ENCODE measurements at places on chromosomes 12 and 14. TPM values are rescaled to one million over a fixed set of nuclear protein-coding genes. Genes with fewer than 3 reads are reported as not detected.

The CLEC6A gene
- polyA plus RNA-seq: not detected

The PAX9 gene
- polyA plus RNA-seq: 0.49 TPM

The TPPP2 gene
- 2.0 TPM for polyA plus RNA-seq

The COX8C gene
- 0.35 TPM for polyA plus RNA-seq

The CCDC197 gene
- polyA plus RNA-seq: 0.04 TPM

The THAP2 gene
- 5.2 TPM for polyA plus RNA-seq

The TEX52 gene
- polyA plus RNA-seq: not detected

The ESR2 gene
- 0.21 TPM for polyA plus RNA-seq

The BEGAIN gene
- not detected for polyA plus RNA-seq

The TAS2R7 gene
- not detected for polyA plus RNA-seq

The CRIP1 gene
- 17.5 TPM for polyA plus RNA-seq

The LMNTD1 gene
- not detected for polyA plus RNA-seq

The GYS2 gene
- polyA plus RNA-seq: not detected

The RNF34 gene
- 43.3 TPM for polyA plus RNA-seq

The TTC9 gene
- polyA plus RNA-seq: 5.4 TPM

The INHBE gene
- 0.18 TPM for polyA plus RNA-seq

The ALDH1L2 gene
- polyA plus RNA-seq: 0.14 TPM

The HIP1R gene
- 4.5 TPM for polyA plus RNA-seq

The ETNK1 gene
- 4.1 TPM for polyA plus RNA-seq

The CELA1 gene
- polyA plus RNA-seq: not detected

The PRKCH gene
- 6.9 TPM for polyA plus RNA-seq

The PZP gene
- polyA plus RNA-seq: 0.17 TPM

The PRORP gene
- polyA plus RNA-seq: 11.3 TPM

The SERPINA5 gene
- polyA plus RNA-seq: 4.2 TPM

The CMKLR1 gene
- polyA plus RNA-seq: 0.94 TPM

The LTB4R2 gene
- polyA plus RNA-seq: 0.57 TPM

The ING4 gene
- polyA plus RNA-seq: 20.7 TPM

The CD27 gene
- polyA plus RNA-seq: not detected

The GDF3 gene
- polyA plus RNA-seq: 0.37 TPM

The BCAT1 gene
- polyA plus RNA-seq: 1.2 TPM

The RASSF9 gene
- polyA plus RNA-seq: 1.4 TPM

The CNOT2 gene
- polyA plus RNA-seq: 28.9 TPM

The LRRC10 gene
- polyA plus RNA-seq: 0.03 TPM

The OTX2 gene
- polyA plus RNA-seq: not detected

The PTPRQ gene
- polyA plus RNA-seq: 0.39 TPM

The RILPL2 gene
- polyA plus RNA-seq: 1.6 TPM

The DAO gene
- not detected for polyA plus RNA-seq

The ACSM4 gene
- polyA plus RNA-seq: not detected

The PLCZ1 gene
- not detected for polyA plus RNA-seq

The SAMD15 gene
- polyA plus RNA-seq: 0.17 TPM

The RNASE1 gene
- 80.2 TPM for polyA plus RNA-seq

The IAPP gene
- not detected for polyA plus RNA-seq

The MAGOHB gene
- 7.2 TPM for polyA plus RNA-seq

The TAS2R13 gene
- polyA plus RNA-seq: not detected

The MYBPC1 gene
- polyA plus RNA-seq: 2,883 TPM

The PTGER2 gene
- 0.13 TPM for polyA plus RNA-seq

The BCL11B gene
- 0.03 TPM for polyA plus RNA-seq

The PCBP2 gene
- 254 TPM for polyA plus RNA-seq
